ENCODE measurements at places on chromosomes 13 and 19.

DNA sequence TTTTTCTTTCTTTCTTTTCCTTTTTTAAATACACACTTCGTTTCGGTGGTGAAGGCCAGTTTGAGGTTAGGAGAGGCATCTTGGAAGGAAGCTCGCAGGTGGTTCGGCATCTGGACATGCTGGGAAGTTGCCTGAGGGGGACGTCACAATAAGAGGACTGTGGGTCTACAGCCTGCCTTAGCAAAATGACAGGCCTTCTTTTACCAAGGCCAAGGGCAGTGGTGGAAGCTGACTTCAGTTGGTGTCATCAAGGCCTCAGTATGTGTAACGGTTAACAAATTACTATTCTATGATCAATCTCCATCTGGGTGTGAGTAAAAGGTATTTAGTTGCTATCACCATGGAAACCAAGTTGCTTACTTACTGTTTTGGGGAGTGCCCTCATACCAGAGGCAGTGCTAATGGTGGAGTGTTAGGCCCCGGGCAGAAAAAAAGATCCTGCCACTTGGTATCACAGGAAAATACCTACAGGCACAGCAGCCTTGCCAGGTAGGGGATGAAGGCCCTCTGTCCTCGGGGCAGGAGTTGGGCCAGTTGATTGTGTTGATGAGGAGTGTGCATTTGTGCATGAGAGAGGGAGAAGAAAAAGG is 10.3 kb downstream of the ACTN4 start:
- DNase-seq, result peak; percentile 68

GRCh38 chr13:51419001-51419636 is 33.7 kb downstream of the INTS6 start:
- no peak for DNase-seq

DNA sequence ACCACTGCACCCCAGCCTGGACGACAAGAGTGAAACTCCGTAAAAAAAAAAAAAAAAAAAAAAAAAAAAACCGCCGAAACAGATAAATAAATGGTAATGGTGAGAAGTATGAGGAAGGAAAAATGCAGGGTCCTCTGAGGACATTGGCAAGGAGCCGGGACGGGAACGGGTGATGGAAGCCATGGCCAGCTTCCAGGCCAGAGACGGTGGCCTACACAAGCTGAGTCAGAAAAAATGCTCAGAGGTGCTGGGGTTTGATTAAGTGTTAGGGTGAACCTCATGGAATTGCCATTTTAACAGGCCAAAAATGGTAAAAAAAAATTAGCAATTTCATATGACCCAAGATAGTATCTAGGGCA is 866 bp upstream of the ZSWIM4 start:
- peak; percentile 77 for DNase-seq

DNA sequence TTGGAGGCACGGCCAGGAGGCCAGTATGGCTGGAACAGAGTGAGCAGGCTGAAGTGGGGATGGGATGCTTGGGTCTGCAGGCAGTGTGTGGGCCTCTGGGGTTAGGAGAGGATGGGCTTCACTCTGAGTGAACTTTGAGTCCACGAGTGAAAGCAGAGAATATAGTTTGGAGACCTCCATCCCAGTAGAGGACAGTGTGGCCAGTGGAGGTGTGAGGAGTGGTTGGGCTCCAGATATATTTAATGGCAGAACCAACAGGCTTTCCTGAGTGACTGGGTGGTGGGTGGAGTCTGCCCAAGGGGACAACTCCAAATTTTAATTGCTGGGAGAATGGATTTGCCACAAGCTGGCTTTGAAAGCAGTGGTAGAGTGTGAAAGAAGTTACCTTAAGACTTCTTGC is 27.3 kb downstream of the GATAD2A start:
- DNase-seq, result no peak

GRCh38 chr19:10105509-10106099 is 558 bp upstream of the PPAN start:
- DNase-seq, result no peak

DNA sequence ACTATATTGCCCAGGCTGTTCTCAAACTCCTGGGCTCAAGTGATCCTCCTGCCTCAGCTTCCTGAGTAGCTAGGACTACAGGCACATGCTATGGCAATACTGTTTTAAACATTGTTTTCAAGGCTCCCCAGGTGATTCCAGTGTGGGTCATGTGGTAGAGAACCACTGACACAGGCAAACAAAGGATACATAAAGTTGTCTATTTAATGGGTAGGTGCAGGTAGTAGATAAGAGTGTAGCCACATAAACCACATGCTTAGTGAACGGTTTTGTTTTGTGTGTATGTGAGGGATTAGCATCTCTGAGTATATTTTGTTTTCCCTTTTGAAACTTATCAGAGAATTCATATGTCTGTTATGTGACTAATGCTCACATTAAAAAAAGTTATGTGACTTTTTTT is 36.7 kb downstream of the USPL1 start:
- DNase-seq, result no peak

DNA sequence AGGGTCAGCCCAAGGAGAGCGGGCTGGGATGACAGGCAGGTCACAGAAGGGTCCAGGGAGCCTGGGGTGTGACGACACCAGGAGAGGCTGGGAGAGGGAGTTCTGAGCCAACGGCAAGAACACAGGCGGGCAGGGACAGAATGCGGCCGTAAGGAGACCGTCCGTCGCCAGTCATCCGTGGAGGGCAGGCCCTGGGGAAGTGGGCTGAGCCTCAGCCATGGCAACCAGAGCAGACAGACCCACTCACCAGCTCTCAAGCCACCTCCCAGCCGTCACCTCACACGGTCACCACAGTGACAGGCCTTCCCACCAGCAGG is 3.7 kb upstream of the TMEM86B start:
- no peak for DNase-seq

DNA sequence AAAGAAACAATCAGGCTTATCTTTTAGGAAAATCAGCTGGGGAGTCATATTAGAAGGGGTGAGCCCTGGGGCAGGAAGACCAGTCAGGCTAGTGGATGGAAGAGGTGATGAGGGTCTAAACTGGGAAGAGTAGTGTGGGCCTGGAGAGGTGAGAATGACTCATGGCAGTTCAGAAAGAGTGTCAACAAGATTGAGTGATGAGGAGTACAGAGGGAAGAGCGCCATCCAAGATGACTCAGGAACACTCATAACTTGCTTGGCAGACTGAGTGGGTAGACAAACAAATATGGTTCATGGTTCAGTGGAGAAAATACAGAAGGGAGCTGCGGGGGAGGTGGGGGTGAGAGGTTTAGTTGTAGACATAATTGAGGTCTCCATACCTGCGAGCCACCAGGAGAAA is 17.3 kb upstream of the CLDN10 start:
- peak; percentile 41 for DNase-seq

DNA sequence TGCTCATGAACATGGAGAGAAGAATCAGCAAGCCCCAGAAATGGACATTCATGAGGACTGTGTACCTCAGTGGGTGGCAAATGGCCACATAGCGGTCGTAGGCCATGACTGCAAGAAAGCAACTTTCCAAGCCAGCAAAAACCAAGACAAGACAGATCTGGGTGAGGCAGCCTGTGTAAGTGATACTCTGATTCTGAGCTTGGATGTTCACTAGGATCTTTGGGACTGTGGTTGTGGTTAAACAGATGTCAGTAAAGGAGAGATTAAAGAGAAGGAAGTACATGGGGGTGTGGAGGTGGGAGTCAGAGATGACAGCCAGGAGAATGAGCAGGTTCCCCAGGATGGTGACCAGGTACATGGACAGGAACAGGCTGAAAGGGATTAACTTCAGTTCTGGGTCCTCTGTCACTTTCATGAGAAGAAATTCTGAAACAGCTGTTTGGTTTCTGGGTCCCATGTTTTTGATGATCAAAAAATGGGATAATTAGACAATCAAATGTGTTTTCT is at the start of gene OR7G1:
TSS of gene OR7G1 (minus strand) at position 457 of the 507 bp plus-strand sequence. CDS start at position 457, 0 bp downstream.
- no peak for DNase-seq

DNA sequence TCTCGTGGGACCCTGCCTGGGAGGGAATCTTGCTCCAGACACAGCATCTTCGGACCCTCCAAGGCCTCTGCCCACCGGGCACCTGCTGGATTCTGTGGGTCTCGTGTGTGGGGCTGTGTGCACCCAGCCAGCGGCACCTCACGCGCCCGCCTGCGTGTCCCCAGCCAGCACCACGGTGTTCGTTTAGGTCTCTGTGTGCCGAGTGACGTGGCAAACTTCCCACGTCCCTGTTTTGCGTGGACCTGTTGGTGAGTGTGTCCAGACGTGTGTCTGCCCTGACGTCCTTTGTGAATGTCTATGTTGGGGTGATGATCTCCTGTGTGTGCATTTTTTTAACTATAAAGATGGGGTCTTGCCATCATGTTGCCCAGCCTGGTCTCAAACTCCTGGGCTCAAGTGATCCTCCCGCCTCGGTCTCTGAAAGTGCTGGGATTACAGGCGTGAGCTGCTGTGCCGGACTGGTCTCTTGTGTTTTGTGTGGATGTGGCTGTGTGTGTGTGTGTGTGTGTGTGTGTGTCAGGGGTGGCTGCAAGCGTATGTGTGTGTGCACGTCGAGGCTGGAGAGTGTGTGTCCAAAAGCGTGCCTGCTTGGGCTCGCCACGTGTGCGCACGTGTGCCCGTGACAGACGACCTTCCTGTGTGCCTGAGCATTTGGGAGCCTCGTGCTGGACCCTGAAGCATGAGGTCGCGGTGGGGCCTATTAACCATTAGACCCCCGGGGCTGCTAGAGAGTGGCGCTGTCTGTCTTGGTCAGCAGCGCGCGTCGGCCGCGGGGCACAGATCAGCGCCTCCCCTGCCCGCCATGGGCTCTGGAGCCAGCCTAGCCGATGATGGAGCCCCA is 15.7 kb downstream of the ARID3A start:
- DNase-seq, result no peak

DNA sequence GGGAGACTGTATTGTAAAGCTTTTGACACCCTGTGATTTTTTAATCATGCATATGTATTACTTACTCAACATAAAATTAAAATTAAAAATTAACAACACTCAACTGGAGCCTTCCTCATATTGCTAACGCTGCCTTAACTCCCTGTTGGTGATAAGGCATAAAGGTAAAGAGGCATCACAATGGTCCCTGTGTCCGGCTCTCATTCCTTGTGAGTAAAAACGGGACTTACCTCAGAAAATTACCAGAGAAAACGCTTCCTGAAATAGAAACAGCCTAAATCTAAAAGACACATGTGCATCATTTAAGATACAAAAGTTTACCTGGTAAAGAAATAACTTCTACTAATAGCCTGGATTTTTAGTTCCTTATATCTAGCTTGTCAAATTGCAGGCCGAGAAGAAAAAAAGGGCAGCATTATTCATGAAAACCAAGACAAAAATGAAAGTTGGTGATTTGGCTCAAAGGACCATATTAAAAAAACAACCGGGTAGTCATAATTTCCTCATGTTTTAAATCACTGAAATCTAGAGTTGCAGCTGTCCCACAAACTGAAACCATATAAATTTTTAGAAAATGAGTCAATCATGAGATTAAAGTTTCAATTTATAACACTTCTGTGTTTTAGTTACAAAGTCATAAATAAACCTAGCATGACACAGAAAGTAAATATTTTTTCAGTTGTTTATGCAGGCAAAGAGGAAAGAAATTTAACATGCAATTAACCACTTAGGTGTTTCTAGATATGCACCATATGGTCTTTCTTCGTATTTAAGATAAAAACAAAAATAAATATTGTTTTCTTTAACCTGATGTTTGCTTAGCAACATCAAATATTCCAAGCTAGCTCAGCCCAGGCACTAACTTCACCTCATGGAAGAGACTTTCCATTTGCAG is 94.7 kb downstream of the MIPEP start:
- peak; percentile 50 for DNase-seq

DNA sequence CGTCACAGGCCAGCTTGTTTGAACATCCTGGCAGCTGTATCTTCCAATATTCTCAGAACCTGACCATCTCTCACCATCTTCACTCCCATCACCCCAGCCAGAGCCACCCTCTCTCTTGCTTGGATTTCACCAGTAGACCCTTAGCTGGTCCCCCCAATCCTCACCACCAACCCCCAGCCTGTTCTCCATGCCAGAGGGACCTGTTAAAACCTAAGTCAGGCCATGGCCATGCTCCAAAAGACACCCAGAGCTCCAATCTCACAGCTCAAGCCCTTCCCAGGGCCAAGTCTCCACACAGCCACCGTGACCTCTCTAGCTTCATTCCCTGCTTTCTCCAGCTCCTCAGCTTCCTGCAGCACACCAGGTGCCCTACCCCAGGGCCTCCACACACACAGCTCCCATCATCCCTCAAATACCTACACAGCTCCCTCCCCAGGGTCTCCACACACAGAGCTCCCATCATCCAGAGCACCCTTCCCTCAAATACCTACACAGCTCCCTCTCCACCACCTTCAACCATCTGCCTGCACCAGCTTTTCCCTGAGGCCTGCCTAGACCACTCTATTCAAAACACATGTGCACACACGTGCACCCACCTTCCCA is 13.8 kb downstream of the EPS8L1 start:
- no peak for DNase-seq

DNA sequence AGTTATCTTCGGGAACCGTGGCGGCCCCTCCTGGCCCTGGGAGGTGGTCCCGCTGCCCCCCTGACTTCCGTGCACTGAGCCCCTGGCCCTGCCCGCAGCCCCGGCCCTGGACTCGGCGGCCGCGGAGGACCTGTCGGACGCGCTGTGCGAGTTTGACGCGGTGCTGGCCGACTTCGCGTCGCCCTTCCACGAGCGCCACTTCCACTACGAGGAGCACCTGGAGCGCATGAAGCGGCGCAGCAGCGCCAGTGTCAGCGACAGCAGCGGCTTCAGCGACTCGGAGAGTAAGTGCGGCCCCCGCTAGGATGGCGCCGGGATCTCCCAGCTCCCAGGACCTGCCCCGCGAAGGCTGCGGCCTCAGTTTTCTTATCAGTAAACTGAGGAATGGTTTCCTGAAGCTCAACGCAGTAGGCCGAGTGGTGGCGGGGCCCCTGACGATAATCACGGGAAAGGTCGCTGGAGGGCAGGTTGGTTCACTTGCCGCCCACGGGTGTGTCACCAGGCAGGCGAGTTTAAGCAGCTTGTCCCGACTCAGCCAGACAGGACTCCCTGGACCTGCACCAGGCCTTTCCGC is 924 bp downstream of the RGCC start:
- no peak for DNase-seq

- peak; percentile 24 for DNase-seq
Measured at GRCh38 chr13:42707586-42707985, 73.8 kb upstream of the FAM216B start.

Data from SJSA1 (cell line).